Mesothelial cell of epicardium (in vitro differentiated cells): ENCODE measurements at places on chromosomes 5 and 9. TPM values are rescaled to one million over a fixed set of nuclear protein-coding genes. Genes with fewer than 3 reads are reported as not detected.

DNA sequence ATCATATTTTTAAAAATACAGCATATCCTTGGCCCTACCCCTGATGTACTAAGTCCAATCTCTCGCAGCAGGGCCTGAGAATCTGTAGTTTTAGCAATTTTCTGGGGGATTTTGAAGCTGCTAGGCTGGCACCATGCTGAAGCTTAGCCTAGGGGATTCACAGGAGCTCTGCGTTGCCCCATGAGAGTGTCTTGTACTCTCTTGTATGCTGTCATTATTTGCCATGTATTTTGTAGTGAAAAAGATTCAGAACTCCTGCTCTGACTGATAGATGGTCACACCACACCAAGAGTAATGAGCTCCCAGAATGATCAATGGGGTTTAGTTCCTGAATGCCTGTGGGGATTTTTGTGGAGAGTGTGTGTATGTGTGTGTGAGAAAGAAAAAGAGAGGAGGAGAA is 20.7 kb upstream of the TRMT10B start:
- peaks cover 42% of the 10 kb centered on the region for H3K27me3 ChIP-seq
- DNase-seq = no peak
- H3K4me3 ChIP-seq = no peak overlapping the region
- H3K27ac ChIP-seq = no peak overlapping the region
- no peaks in the 10 kb centered on the region for H3K36me3 ChIP-seq

GRCh38 chr5:156892223-156892622 is 42.1 kb downstream of the PPP1R2B start:
- no peaks in the 10 kb centered on the region for H3K36me3 ChIP-seq
- peaks cover 11% of the 10 kb centered on the region for H3K27me3 ChIP-seq
- H3K27ac ChIP-seq = no peak overlapping the region
- DNase-seq = no peak

DNA sequence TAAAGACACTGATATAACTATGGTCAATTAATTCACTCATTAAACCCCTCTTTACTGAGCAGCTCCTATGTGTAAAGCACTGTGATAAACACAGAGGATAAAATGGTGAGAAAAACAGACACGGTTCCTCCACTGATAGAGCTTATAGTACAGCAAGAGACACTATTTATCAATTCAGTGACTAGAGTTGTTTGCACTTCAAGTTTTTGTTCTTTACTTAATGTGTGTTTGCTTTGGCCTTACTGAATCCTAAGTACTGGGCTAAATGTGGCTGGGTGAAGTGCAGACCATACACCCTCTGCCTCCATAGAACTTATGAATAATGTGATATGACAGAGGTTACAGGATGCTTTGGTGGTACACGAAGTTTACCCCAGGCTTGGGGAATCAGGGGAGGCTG is 80.1 kb upstream of the ITGA1 start:
- no peaks in the 10 kb centered on the region for H3K36me3 ChIP-seq
- peaks cover 20% of the 10 kb centered on the region for H3K4me1 ChIP-seq
- H3K27ac ChIP-seq = no peak overlapping the region
- no peak overlapping the region for H3K4me3 ChIP-seq

DNA sequence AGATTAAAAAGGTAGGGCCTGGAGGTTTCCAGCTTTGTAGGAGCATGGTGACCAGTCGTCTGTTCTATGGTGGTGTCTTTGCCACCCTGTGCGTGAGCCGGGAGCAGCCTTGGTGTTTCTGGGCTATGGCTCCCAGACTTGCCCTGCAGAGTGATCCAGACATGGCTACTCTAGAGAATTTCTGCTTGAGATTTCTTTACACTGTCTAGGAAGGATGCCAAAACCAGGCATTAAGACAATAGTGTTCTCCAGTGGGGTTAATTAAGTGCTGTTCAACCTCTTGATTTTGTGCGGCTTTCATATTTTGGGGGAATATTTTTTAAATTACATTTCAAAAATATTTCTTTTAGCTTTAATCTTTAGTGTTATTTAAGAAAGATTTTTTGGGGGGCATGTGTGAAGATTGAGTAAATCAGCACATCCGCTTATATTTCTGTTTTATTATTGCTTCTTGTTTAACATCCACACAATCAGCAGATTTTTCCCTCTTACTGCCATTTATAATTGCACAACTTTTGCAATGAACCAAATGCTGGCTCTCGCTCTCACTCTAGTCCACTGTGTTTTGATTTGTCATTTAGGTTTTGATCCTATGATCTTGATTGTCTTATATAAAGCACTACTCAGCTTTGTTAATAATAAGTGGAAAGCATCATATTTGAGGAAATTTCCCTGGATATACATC is 110.5 kb downstream of the RASGRF2 start:
- H3K4me3 ChIP-seq = no peak overlapping the region
- H3K36me3 ChIP-seq = peaks cover 7% of the 10 kb centered on the region
- no peak overlapping the region for H3K27ac ChIP-seq
- H3K27me3 ChIP-seq = no peaks in the 10 kb centered on the region

DNA sequence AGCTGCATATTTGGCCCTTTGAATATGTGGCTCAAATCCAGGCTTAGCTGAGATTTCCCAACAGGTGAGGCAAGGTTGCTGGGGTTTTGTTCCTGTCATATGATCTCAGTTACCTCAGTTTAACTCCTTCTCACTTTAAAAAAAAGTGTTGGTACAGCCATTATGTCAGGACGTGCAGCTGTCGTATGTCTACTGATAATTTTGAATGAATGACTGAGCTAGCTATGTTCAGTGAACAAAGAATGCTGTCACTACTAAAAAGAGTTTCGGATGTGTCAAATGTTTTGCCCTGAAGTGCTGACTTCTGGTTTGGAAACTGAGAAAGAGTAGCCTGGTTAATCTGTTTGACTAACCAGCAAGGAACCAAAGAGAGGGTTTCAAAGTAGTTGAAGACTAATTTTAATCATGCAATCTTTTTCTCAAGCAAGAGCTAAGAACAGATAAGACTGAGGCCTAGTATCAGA is 106.3 kb upstream of the NR3C1 start:
- no peak for DNase-seq
- H3K27ac ChIP-seq = no peak overlapping the region
- H3K4me3 ChIP-seq = no peak overlapping the region
- peaks cover 27% of the 10 kb centered on the region for H3K4me1 ChIP-seq
- H3K27me3 ChIP-seq = no peaks in the 10 kb centered on the region

- DNase-seq = no peak
- peaks cover 2% of the 10 kb centered on the region for H3K27me3 ChIP-seq
- peaks cover 31% of the 10 kb centered on the region for H3K4me1 ChIP-seq
- H3K36me3 ChIP-seq = no peaks in the 10 kb centered on the region
- H3K4me3 ChIP-seq = peak overlapping the region; percentile 71
These were observed 149.1 kb upstream of the KLF4 start for GRCh38 chr9:107638521-107639310.

GRCh38 chr5:62717301-62717933 is 138.8 kb downstream of the LRRC70 start:
- no peaks in the 10 kb centered on the region for H3K27me3 ChIP-seq
- no peak overlapping the region for H3K4me3 ChIP-seq
- H3K36me3 ChIP-seq = no peaks in the 10 kb centered on the region
- peaks cover 29% of the 10 kb centered on the region for H3K4me1 ChIP-seq

DNA sequence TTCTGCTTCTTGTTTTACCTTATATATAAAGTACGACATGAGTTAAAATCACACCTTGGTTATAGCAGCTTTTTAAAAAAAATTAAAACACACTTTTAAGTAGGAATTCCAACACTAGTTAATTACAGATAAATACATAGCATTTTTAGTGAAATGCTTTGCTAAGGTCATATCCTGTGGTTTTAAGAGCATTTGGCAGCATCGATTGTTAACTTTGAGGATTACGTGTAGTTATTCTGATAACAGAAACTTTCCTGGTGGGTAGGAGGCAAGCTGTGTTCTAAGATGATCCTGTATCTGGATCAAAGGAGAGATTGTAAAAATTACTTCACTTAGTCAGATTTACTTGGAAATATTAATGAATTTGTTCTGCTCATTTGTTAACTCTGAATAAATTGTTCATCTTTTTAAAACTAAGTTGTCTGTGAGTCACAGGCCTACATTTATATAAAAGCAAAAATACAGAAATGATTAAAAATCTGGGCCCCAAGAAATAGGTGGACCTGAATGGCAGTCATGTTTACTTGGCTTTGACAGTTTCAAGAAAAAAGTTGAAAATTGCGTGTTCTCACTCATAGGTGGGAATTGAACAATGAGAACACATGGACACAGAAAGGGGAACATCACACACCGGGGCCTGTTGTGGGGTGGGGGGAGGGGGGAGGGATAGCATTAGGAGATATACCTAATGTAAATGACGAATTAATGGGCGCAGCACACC is 58.3 kb downstream of the TRIO start:
- H3K27ac ChIP-seq = peak overlapping the region; percentile 41
- no peaks in the 10 kb centered on the region for H3K36me3 ChIP-seq
- peaks cover 38% of the 10 kb centered on the region for H3K4me1 ChIP-seq
- no peak for DNase-seq
- no peaks in the 10 kb centered on the region for H3K27me3 ChIP-seq

GRCh38 chr5:1300581-1301083 is 5.8 kb upstream of the TERT start:
- H3K4me1 ChIP-seq = no peaks in the 10 kb centered on the region
- peaks cover 85% of the 10 kb centered on the region for H3K27me3 ChIP-seq
- no peaks in the 10 kb centered on the region for H3K36me3 ChIP-seq
- no peak overlapping the region for H3K27ac ChIP-seq

GRCh38 chr9:1154739-1155138 is 104.6 kb downstream of the DMRT2 start:
- H3K4me1 ChIP-seq = no peaks in the 10 kb centered on the region
- no peak overlapping the region for H3K4me3 ChIP-seq
- no peak for DNase-seq
- no peaks in the 10 kb centered on the region for H3K36me3 ChIP-seq
- H3K27ac ChIP-seq = no peak overlapping the region

DNA sequence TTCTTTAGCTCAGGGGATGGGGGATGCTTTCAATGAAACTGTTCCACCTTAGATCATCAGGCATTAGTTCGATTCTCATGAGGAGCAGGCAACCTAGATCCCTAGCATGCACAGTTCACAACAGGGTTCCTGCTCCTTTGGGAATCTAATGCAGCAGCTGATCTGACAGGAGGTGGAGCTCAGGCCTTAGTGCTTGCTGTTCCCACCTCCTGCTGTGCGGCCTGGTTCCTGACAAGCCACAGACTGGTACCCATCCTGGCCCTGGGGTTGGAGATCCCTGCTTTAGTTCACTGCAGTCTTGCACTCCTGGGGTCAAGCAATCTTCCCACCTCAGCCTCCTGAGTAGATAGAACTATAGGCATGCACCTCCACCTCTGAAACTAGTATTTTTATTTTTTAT is 1369.8 kb upstream of the NUDT12 start:
- no peaks in the 10 kb centered on the region for H3K4me1 ChIP-seq
- no peaks in the 10 kb centered on the region for H3K27me3 ChIP-seq
- H3K27ac ChIP-seq = no peak overlapping the region
- no peak for DNase-seq

DNA sequence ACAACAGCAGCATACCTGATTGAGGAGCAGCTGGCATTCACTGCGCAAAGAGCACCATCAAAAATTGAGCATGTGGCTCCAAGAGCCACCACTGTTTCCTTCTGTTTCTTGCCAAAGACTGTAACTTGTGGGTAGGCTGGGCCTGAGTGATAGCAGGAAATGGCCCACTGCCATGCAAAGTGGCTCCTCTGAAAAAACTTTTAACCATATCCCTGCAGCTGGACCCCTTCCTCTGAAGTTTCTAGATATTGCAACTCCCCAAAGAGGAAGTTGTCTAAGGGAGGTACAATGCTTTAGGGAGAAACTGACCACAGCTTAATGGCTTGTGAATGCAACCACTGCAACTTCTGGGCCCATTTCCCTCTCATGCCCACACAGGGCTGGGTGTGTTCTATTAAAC is 355.4 kb upstream of the PDE4D start:
- H3K27ac ChIP-seq = no peak overlapping the region
- H3K4me3 ChIP-seq = no peak overlapping the region
- H3K27me3 ChIP-seq = peaks cover 3% of the 10 kb centered on the region
- no peak for DNase-seq
- peaks cover 8% of the 10 kb centered on the region for H3K36me3 ChIP-seq

GRCh38 chr9:76699971-76700370 is 64.3 kb upstream of the PCA3 start:
- H3K27ac ChIP-seq = no peak overlapping the region
- peaks cover 20% of the 10 kb centered on the region for H3K4me1 ChIP-seq
- H3K27me3 ChIP-seq = peaks cover 13% of the 10 kb centered on the region
- no peak for DNase-seq
- H3K4me3 ChIP-seq = no peak overlapping the region

GRCh38 chr9:35842020-35842745 is 13.2 kb downstream of the TMEM8B start:
- no peak overlapping the region for H3K27ac ChIP-seq
- peaks cover 8% of the 10 kb centered on the region for H3K36me3 ChIP-seq
- peaks cover 21% of the 10 kb centered on the region for H3K4me1 ChIP-seq
- no peak for DNase-seq
- no peaks in the 10 kb centered on the region for H3K27me3 ChIP-seq

GRCh38 chr5:10579536-10580521 is 16.0 kb downstream of the ANKRD33B start:
- H3K4me1 ChIP-seq = peaks cover 19% of the 10 kb centered on the region
- no peaks in the 10 kb centered on the region for H3K27me3 ChIP-seq
- no peak for DNase-seq
- H3K4me3 ChIP-seq = no peak overlapping the region

- no peaks in the 10 kb centered on the region for H3K36me3 ChIP-seq
- no peak overlapping the region for H3K4me3 ChIP-seq
- H3K27me3 ChIP-seq = peaks cover 7% of the 10 kb centered on the region
- H3K27ac ChIP-seq = no peak overlapping the region
These were observed 11.8 kb downstream of the DBH start for GRCh38 chr9:133647765-133648469.

GRCh38 chr9:124880501-124880900 is 18.6 kb downstream of the ARPC5L start:
- DNase-seq = no peak
- no peak overlapping the region for H3K27ac ChIP-seq
- H3K27me3 ChIP-seq = no peaks in the 10 kb centered on the region
- H3K4me1 ChIP-seq = no peaks in the 10 kb centered on the region
- H3K4me3 ChIP-seq = no peak overlapping the region

DNA sequence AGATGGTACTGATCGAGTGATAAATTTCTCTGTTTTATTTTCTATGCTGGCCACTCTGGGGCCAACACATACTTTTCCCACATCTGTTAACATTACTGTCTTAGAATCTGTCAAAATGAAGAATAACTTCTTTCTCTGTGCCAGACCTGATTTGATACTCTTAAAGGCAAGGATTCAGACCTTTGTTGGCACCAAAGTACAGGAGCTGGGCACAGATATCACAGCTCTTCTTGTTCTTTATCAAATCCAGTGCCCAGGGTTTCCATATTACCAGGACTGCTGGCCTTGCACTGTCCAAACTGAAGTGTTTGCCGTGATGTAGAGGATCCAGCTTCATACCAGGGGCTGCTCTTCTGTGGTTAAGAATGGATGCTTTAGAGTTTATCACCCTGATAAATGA is 20.9 kb downstream of the ZNF474 start:
- H3K4me3 ChIP-seq = no peak overlapping the region
- DNase-seq = no peak

- H3K4me1 ChIP-seq = peaks cover 11% of the 10 kb centered on the region
- no peak for DNase-seq
- H3K36me3 ChIP-seq = peaks cover 29% of the 10 kb centered on the region
- H3K27ac ChIP-seq = no peak overlapping the region
- H3K27me3 ChIP-seq = no peaks in the 10 kb centered on the region
These were observed 232.8 kb downstream of the DOCK8 start for GRCh38 chr9:447230-448025.

Gene DOLK
- 16.7 to 17.0 TPM (median 16.9 TPM) in 3 replicates for total RNA-seq

Gene CCDC183
- total RNA-seq = 25.1 to 29.1 TPM (median 26.5 TPM) in 3 replicates

Gene PDE6A
- 0.18 to 0.38 TPM (median 0.29 TPM) in 3 replicates for total RNA-seq

Gene SPINK7
- not detected in 3 replicates for total RNA-seq

Gene LPAR1
- 34.3 to 40.3 TPM (median 39.6 TPM) in 3 replicates for total RNA-seq

Gene SCGB3A2
- total RNA-seq = 0.49 TPM in 1 of 3 replicates, not detected in the others

Gene SPINK6
- total RNA-seq = not detected in 3 replicates

Gene DOCK8
- total RNA-seq = 8.8 to 10.0 TPM (median 8.9 TPM) in 3 replicates

Gene CYFIP2
- 80.9 to 82.9 TPM (median 82.2 TPM) in 3 replicates for total RNA-seq
